ENCODE measurements at places on chromosomes 4 and X. TPM values are rescaled to one million over a fixed set of nuclear protein-coding genes. Genes with fewer than 3 reads are reported as not detected.

Gene SPINK2
- total RNA-seq: 209 TPM

Gene GPM6B
- total RNA-seq: 0.81 TPM

Gene SPOCK3
- total RNA-seq: 4.6 TPM

Gene FOXP3
- total RNA-seq: under 0.01 TPM

Gene ARR3
- not detected for total RNA-seq

Gene CXCL6
- under 0.01 TPM for total RNA-seq

Gene RASGEF1B
- 15.1 TPM for total RNA-seq

Gene SSR4
- 268 TPM for total RNA-seq

Gene STOX2
- 0.81 TPM for total RNA-seq

Gene AMOT
- total RNA-seq: 8.3 TPM

Gene MAGEA9B
- total RNA-seq: not detected

Gene AFP
- not detected for total RNA-seq

Gene SLITRK2
- total RNA-seq: under 0.01 TPM

Gene ARHGEF38
- total RNA-seq: under 0.01 TPM

Gene ESX1
- not detected for total RNA-seq

Gene C4orf50
- under 0.01 TPM for total RNA-seq

Gene KLKB1
- total RNA-seq: under 0.01 TPM

Gene NR0B1
- 0.27 TPM for total RNA-seq

Gene QRFPR
- total RNA-seq: not detected

Gene NSUN7
- 3.2 TPM for total RNA-seq

Gene HSD17B13
- total RNA-seq: 0.27 TPM

Gene PITX2
- total RNA-seq: not detected

Gene ERAS
- total RNA-seq: 0.27 TPM

Gene FRMD7
- total RNA-seq: not detected

Gene GIMD1
- total RNA-seq: not detected

Gene RUFY3
- total RNA-seq: 15.6 TPM

Gene AR
- total RNA-seq: 8.6 TPM

Gene ARL13A
- total RNA-seq: not detected

Gene CXCL11
- 0.27 TPM for total RNA-seq

Gene TREX2
- 4.3 TPM for total RNA-seq

All from hematopoietic multipotent progenitor cell (in vitro differentiated cells).